KBM-7 (cell line): ENCODE measurements at places on chromosomes 5 and 9.

- DNase-seq, result no peak
Measured at GRCh38 chr9:15421532-15421931, 1.1 kb upstream of the SNAPC3 start.

GRCh38 chr5:56549096-56549886 lies 266.1 kb upstream of the MAP3K1 start:
- peak; percentile 31 for DNase-seq

DNA sequence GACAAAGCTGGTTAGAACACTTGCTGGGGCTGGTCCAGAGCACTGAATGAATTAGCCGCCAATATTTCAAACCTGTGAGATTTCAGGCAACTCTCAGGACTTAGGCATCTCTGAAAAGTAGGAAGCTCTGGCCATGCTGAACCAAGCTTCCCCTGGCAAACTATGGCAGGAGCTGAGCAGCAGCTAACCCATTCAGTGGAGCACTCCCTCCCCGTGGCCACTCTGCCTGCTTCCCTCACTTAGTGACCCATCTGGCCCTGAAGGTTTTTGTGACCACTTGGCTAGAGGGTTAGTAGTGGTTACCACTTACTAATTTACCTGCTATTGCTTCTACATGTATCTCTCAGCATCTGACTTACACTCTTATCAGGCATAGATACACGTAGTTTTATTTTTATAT lies 25.5 kb downstream of the FOXI1 start:
- DNase-seq, result no peak

DNA sequence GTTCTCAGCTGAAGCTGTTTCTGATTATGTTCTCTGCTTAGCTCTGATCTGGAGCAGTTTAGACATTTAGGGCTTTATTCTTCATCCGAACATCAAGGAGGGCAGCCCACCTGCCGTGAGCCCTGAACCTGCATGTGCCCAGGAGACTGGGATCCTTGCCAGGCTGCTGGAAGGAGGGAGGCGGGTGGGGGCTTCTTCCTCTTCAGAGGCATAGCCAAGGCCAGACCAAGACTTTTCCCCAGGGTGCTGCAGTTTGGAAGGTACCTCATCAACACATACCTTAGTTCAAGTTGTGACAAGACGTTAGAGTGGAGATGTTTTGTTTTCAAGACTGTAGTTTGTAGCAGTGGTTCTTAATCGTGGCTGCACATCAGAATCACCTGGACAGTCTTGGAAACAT lies 64.9 kb downstream of the RALGPS1 start:
- DNase-seq, result no peak

- DNase-seq, result no peak
Measured at GRCh38 chr9:128274245-128274644, 1.6 kb downstream of the GOLGA2 start.

DNA sequence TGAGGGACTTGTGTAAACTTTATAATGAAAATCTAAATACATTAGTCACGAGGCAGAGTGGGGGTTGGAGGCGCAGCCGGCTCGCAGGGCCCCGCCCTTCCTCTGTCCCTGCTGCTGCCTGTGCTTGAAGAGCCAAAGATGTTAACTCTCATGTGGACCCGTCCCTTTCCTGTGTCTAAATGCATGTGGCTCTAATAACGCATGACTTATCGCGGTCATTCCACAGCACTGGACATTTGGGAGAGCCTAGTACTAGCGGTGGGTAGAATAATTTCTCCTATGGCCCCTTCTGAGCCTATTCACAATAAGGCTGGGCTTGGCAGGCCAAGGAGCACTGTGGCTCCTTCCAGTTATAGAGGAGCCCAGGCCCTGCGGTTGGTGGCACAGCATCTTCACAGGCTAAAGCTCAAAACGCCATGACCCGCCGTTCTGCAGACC lies 82.3 kb upstream of the SIMC1 start:
- DNase-seq, result no peak

- DNase-seq, result no peak
Measured at GRCh38 chr9:34590381-34591247, 1.1 kb upstream of the CNTFR start.

DNA sequence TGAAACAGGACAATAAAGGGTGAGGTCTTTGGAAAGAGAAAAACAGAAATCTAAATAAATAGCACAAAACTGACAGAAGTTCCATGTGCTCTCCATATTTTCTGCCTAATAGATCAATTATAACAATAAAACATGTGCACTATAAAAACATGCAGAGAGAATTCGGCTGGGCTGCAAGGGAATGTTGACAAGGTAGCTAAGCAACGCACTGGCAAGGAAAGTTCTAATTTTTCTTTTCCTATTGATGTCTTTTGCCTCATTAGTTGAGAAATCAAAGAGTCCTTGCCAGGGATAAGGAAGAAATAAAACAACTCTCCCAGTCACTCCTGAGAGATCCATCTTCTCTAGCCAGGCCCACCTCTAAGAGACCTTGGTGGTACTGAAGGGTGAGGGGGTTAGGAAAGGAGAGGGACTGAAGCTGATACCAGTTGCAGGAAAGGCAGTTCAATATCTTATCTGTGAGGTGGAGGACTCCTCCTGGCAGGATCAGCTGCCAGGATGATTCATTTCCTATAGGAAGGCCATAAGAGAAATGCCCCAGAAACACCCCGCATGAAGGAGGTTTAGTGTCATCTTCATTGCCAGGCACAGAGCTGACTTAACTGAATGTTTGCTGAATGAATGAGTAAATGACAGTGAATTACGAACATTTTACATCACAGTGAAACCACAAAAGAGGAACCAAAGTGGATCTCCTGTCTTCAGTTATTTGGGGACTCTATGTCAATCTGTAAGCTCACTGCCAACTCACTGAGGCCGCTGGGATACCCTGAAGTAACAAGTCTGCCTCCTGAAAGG lies 63.7 kb upstream of the IFNK start:
- DNase-seq, result peak; percentile 84

GRCh38 chr5:152259702-152260101 lies 145.4 kb downstream of the NMUR2 start:
- no peak for DNase-seq

GRCh38 chr5:146745931-146746577 lies 132.5 kb downstream of the PPP2R2B start:
- DNase-seq, result no peak

DNA sequence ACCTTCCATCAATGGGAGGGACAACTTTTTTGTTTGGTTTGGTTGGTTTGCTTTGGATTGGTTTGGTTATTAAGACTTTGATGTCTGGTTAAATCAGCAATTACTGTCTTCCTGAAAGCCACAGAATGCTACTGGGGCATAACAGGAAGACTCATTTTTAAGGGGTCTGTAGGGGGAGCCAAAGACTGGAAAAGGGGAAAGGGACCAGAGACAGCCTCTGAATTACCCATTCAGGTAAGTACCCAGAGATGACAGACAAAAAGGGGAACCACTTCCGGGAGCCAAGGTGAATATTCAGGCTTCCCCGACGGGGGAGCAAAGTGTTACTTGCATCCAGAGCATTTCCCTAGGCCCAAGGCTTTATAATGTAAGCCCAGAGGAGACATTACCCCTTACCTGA lies 4.6 kb upstream of the FEM1C start:
- DNase-seq, result peak; percentile 69

DNA sequence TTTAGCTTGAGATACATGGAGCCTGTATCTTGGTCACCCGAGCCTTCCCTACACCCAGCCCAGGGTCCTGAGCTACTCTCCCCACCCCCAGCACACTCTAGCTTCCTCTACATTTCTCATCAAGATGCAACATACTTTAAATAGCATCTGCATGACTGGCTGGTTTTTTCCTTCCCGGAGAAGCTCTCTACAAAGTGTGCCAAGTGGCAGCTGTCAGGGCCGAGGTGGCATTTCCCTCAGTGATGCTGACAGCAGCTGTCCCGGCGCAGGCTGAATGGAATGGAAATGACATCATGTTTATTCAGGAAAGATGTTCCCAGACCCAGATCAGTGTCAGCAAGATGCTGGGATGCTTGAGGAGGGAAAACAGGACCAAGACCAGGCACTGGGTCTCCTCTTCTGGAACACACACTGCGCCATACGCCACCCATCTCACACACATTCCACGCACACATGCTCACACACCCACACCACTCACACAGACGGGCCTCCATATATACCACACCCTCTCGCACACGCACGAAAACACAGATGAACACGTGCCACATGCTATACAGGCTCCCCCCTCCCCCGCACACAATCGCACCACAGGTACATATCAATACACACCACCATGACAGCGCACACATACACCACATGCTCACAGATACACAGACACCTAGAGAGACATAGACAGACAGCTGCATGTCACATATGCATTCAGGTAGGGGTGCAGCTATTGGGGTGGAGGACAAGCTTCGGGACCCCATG lies 67.8 kb downstream of the LHX2 start:
- no peak for DNase-seq

DNA sequence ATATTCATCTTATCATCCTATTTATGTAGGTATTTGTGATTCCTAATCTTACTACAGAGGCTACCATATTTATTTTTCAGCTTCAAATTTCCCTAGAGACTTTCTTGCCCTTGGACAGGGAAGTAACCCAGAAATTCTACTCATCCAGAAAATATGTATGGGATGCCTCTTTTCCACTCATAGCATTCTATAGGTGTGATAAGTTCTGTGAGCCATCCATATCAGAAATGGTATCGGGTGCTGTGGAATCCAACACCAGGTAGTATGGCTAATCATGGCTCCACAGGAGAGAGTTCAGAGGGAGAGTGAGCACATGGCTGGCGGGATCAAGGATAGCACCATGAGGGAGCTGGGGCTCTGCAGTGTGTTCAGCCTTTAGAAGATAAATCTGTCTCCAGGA lies 349.3 kb upstream of the ACTBL2 start:
- no peak for DNase-seq

DNA sequence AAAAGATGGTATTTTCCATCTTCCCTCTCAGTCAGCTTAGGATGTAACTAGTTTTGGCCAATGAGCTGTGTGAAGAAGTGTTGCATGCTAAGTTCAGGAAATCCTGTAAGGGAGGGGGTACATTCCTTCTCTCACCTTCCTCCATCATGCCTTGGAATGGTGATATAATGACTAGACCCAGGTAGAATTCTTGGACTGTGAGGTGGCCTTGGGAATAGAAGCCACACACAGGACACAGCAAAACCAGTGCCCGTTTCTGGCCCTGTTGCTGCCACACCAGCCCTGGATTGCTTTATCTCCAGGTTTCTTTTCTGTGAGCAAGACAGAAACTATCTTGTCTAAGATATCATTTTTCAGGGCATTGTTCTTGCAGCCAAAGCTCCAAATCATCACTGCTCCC lies 10.5 kb upstream of the ZNF354A start:
- DNase-seq, result no peak

GRCh38 chr9:69546265-69546664 lies 125.9 kb downstream of the APBA1 start:
- no peak for DNase-seq

GRCh38 chr9:90966480-90967144 lies 165.0 kb downstream of the SYK start:
- no peak for DNase-seq

DNA sequence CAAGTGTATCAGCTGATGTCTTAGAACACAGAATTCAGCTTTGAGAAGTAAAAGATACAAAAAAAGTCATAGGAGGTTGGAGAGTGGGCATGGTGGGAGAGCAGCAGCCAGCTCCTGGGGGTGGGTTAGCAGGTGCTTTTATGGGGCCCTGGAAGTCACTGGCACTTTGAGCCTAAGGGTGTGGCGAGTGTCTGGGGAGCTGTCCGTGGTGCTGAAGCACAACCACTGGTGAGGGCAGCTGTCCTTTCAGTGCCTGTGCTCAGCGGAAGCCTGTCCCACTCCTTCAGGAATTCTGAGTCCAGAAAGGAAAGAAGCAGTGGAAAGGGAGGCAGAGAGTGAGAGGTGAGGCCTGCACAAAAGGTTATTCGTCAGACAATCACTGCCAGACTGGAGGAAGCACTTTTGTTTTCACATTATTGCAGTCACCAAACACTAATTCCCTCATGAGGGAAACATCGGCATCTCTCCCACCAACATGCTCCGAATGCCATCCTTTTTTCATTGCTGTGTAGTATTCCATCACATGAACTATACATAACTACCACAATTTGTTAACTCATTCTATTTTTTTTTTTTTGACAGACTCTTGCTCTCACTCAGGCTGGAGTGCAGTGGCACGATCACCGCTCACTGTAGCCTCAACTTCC lies 59.4 kb upstream of the RAPGEF1 start:
- peak; percentile 51 for DNase-seq

GRCh38 chr5:74426506-74426905 lies 214.0 kb downstream of the ENC1 start:
- DNase-seq, result no peak

- no peak for DNase-seq
Measured at GRCh38 chr5:2459251-2459650, 292.2 kb downstream of the IRX2 start.

- DNase-seq, result no peak
Measured at GRCh38 chr5:39202597-39203274, 16.6 kb downstream of the FYB1 start.

- DNase-seq, result no peak
Measured at GRCh38 chr9:15461056-15461455, 38.4 kb downstream of the SNAPC3 start.

DNA sequence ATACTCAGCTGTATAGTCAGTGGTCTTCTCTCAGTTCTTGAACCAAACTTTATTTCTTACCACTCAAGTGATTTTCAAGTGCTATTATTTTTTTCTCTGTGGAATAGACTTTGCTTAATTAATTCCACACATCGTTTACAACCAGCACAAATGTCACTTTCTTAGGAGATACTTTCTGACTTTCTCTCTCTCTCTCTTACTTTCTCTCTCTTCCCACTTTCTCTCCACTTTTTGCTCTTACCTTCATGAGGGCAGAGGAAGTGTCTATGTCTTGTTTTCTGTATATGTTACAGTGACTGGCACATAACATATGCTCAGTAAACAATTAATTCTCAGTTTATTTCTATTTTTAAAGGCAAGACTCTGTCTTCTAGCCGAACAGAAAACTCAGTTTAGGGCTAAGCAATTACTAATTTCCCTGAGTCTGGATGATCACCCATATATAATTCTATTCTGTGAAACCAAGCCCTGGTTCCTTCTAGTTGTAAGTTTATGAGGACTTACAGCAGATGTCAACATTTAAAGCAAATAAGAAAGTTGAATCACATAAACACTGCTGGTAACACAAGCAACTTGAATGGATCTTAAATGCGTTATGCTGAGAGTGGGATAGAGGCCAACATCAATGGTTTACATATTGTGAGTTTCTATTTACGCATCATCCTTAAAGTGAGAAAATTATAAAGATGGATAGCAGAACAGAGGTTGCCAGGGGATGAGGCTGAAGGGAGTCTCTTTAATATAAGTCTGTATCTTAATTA lies 791.4 kb downstream of the MTRR start:
- no peak for DNase-seq

DNA sequence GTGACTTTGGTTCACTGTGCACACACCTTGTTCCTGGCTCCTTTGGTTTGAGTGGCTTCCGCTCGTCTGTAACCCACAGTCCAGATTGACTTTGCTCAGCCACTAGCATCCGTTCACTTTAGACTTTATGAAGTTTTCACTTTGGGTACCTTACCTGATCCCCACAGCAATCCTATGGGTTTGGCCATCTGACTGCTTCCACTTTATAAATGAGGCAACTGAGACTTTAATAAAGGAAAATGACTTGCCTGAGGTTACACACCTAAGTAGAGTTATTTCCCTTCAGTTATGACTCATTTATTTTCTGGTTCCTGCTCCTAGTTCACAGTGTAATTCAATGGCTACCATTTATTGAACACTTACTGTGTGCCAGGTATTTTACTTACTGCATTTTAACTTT lies 94.2 kb upstream of the SAP30L start:
- no peak for DNase-seq
